ENCODE measurements at places on chromosomes 11 and 22.

DNA sequence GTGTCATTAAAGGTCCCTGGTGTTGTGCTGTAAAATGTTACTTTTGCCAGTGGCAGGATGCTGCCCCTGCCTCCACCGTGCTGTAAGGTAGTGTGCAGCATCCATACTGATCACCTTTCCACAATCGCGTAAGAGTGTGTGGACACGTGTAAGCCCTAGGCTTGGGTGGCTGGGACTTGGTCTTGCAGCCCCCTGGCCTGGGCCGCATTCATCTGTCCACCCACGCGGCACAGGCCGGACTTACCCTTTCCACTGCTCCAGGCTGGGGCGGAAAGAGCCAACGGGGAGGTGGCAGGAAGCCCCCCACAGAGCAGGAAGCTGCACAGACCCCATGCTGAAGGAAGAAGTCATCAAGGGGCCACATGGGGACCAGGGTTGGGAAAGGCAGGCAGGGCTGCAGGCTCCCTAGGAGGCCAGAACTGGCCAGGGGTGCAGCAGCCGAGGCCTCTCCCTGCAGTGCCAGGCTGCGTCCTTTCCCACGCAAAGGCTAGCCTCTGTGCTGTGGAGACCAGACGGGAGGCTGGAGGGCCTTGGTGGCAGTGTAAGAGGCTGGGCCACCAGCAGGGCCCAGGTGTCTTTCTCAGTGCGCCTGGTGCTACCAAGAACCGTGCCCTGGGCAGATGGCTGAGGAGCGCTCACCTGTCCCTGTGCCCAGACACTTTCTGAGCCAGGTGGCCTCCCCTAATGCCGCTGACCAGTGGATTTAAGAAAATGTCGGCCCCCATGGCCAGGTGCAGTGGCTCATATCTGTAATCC is 11.7 kb upstream of the TMEM191C start:
- DNase-seq: no peak

- no peak for DNase-seq
Observed at GRCh38 chr11:16591157-16591556, 147.3 kb upstream of the C11orf58 start.

- DNase-seq: no peak
Observed at GRCh38 chr11:20102397-20102796, 57.9 kb downstream of the DBX1 start.

- no peak for DNase-seq
Observed at GRCh38 chr22:29194184-29194583, 11.5 kb upstream of the EMID1 start.

GRCh38 chr11:12543596-12544415 is 130.4 kb upstream of the TEAD1 start:
- peak; percentile 41 for DNase-seq

- no peak for DNase-seq
Observed at GRCh38 chr22:19152942-19153883, 3.1 kb upstream of the GSC2 start.

GRCh38 chr11:34167961-34168360 is 62.5 kb downstream of the NAT10 start:
- DNase-seq: no peak

DNA sequence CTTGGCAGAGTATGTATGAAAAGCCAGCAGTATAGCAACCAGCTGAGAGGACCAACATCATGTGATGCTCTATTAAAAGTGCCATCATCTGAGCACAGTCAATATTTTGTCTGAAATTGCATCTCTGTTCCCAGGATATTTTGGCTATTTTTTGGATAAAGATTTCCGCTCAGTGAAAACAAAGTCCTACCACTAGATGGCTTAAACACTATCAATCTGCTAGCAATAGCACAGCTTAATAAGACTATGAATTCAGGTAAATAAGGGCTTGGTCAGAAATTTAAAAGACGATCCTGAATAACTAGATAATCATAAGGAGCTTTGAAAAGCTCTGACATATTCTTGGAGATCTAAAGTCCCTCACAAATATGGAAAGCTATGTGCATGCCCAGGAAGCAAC is 74.4 kb downstream of the MS4A13 start:
- DNase-seq: peak; percentile 7

DNA sequence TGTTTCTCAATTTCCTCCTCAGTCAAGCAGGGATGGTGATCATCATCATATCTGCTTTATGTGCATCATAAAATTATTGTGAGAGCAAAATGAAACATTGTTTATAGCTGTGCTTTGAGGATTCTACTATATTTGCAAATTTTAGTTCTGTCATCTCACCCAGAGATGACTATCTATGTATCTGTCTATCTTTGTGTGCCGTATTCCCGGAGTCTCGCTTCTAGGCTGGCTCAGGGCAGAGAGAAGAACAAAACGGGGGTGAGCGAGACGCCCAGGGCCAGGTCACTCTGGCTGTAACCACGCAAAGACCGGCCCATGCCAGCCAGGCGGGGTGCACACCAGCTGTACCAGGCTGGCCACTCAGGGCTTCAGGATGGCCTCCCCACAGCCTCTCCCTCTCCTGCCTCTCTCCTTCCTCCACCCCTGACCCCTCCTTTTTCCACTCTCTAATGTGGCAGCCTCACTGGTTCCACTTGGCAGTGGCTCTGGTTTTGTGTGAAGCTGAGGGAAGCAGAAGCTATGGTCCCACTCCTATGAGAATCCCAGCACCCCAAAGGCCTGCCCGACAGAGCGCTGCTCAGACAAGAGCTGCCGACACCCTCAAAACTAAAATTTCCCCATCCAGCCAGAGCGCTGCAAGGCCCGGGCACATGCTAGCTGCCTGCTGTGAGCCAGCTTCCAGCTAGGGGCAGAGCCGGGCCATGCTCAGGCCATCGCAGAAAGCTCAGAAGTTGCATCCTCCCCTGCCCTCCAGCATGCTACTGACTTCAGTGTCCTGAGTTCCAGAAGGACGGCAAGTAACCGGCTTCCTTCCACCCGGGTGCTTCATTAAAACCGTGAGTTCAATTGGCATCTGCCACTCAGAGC is 139.5 kb upstream of the TBCEL start:
- no peak for DNase-seq

GRCh38 chr22:24333301-24333700 is 62.7 kb downstream of the SPECC1L start:
- DNase-seq: no peak

DNA sequence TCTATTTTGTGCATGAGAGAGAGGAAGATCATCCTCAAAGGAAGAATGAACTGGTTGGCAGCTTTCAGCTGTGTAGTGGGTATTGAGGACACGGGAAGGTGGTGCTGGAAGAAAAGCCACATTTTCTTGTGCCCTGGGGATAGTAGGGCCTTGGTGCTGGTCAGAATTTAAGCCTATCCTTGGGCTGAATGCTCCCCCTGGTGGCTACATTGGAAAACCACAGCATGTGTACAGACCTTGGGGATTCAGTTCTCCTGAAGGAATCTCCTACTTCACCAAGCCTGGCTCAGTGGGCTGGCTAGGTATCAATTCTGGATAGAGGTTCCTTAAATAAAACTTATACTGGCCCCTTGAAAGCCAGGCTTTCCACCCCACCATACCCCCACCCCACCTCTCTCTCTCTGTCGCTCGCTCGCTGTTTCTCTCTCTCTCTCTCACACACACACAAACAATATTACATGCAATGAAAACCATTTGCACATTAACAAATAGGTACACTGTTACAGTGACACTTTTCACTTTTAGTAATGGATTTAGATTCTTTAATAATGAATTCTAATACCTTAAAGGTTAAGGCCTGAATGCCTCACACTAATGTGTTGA is 2.8 kb upstream of the OR51M1 start:
- DNase-seq: peak; percentile 86

DNA sequence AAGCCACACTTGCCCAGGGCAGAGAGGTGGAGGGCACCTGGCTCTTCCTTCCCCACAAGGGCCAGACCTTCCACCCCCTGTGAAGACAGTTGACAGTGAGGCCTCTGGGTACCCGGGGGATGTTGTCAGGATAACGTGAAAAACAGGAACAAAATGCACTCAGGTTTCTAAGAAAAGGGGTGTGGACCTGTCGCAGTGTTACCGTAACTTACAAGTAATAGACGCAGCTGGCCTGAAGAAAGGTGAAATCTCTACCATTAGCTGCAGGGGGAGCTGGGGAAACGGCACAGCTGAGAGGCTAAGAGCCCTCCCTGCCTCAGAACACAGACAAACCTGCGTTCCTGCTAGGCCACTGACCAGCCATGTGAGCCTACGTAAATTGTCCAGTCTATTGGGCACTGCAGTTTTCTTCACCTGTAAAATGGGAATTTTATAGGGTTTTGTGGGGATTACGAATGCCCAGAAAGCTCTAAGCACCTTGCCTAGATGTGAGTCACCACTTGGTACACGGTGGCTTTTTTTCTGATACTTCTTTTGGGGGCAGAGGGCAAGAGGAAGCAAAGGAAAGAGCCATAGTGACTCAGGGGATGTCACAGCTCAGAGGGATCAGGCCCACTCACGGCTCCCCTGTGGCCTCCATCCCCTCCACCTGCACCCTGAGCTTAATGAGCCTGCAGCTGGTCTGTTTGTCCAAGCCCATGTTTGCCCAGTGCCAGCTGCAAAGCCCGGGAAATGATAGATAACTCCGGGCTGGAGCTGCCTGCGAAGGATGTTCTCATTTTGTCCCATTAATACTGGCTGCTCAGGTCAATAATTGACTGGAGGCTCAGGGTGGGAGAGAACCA is 18.4 kb upstream of the CABP7 start:
- peak; percentile 70 for DNase-seq

DNA sequence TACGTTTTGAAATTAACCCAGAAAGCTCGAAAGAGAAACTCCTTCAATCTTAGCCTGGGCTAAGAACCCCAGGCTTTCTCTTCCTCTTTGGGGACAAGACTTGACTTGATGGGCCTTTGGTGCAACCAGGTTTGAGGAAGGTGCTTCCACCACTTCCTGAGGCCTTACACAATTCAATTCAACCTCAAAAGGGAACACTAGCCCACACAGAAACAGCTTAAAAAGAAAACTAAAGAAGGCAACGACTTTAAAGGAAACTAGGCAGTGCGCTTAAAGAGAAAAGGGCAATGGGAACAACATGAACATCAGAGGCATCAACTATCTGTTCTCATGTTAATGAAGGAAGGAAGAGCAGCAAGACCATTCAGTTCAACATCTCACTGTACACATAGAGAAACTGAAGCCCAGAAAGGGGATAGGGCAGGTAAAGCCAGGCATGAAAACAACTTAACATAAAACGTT is 24.8 kb downstream of the PAK1 start:
- no peak for DNase-seq

DNA sequence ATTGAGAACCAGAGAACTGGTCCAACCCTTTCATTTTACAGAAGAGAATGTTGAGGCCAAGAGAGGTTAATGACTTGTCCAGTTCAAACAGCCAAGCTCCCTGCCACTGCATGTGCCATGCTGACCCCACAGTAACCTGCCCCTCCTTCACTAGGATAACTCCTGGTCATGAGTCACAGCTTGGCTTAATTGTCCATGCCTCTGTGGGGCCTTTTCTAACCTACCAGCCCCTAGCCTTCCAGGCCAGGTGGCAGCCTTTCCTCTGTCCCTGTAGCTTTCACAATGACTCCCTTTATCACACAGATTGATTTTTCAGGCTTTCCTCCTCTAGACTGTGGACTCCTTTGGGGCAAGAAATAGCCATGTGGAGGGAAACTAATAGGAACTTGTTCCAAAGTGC is 97.2 kb downstream of the PIWIL4 start:
- no peak for DNase-seq

- DNase-seq: peak; percentile 64
Observed at GRCh38 chr22:46390652-46391301, 55.3 kb downstream of the TRMU start.

GRCh38 chr11:133947321-133947756 is 9.4 kb downstream of the IGSF9B start:
- peak; percentile 90 for DNase-seq

DNA sequence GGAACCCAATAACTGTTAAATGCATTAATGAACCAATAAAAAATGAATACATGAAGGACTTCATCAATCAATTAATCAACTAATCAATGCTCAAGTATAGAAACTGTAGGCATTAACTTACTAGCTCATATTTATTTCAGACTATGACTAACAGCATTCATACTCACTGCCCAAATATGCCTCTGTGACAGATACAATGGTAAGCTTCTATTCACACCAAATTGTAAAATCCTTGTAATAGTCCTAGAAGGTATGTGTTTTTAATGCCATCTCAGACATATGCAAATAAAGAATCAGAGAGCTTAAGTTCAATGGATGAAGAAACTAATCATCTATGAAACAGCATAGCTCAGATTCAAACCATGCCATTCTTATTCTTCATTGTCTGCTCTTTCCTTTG is 1253.6 kb upstream of the TENM4 start:
- no peak for DNase-seq

- no peak for DNase-seq
Observed at GRCh38 chr11:1153105-1153950, 4.4 kb upstream of the MUC5AC start.

DNA sequence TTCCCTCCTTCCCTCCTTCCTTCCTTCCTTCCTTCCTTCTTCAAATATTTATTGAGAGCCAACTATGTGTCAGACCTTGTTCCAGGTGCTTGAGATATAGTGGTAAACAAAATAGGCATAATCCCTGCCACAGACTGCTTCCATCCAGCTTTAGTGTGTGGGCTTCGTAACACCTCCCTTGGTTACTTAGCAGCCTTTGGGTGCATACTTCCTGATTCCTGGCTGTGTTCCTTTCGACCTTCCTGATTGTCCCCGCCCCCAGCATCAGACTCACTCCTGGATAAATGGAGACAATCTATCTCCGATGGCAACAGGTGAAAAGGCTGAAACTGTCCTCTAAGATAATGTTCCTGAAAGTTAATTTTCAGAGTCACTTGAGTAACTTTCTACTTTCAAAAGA is 13.5 kb downstream of the CCDC81 start:
- peak; percentile 23 for DNase-seq

GRCh38 chr11:123062158-123062891 is 389 bp upstream of the HSPA8 start:
- peak; percentile 99 for DNase-seq

GRCh38 chr22:30830907-30831306 is 136.2 kb downstream of the OSBP2 start:
- DNase-seq: peak; percentile 30

DNA sequence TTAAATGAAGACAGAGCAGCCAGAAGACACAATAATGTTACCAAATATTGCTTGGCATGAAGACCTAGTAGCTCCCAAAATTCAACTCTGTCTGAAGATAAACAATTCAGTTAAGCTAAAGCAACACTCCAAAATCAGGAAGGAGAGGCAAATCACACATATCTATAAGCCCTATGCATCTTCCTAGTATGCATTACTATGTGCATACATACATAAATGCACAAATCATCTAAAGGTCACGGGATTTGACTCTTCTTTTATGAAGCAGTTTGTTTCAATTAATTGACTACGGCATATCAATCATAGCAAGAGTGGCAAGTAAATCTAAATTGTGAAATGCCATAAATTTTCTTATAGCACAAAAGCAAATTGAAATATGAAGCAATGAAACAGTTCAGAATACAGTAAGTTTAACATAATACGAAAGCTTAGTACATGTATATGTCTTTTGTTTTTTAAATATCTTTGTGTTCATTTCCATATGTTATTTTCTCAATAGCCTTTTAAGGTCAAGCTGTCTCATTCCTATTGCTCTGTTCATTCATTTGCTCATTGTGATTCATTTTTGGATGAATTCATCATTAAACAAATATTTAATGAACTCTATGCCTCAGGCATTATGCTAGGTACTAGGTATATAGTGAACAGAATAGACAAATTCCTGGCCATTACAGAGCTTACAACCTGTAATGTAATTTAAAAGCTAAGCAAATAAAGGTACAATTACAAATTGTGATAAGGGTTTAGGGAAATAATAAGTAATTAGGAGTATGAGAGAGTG is 540.5 kb downstream of the DLG2 start:
- DNase-seq: no peak

Data from mesendoderm (in vitro differentiated cells).